HepG2 (cell line): ENCODE measurements at places on chromosomes 7 and 10.
A peak's percentile ranks its signal among the peaks of the same experiment; 100 is the strongest.

DNA sequence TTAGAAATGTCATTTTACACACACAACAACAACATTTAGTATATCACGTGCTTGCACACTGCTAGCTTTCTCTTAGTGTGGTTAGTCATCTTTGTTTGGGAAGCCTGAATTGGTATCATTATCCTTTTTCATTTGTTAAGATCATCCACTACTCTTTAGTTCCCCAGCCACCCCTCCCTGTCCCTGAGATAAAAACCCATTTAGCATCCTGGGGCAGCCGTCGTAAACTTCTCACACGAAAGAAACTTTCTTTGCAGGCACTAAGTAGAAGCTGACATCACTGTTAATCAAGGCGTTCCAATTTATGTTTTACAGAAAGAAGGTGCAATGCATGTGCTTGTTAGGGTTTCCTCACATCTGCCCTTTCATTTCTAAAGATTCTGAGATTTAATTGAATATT is 475.1 kb upstream of the FZD8 start:
- DNase-seq, result no peak
- no peak overlapping the region for H3K4me3 ChIP-seq
- H3K36me3 ChIP-seq, result no peaks in the 10 kb centered on the region
- no peaks in the 10 kb centered on the region for H3K27me3 ChIP-seq
- no peaks in the 10 kb centered on the region for H3K4me1 ChIP-seq

- DNase-seq, result peak; percentile 68
- H3K27ac ChIP-seq, result peak overlapping the region; percentile 81
- H3K4me3 ChIP-seq, result peak overlapping the region; percentile 56
- no peaks in the 10 kb centered on the region for H3K27me3 ChIP-seq
- H3K36me3 ChIP-seq, result no peaks in the 10 kb centered on the region
Observed at GRCh38 chr10:72248468-72249151, 25.1 kb upstream of the DDIT4 start.

GRCh38 chr10:21810582-21811244 is 192.8 kb downstream of the DNAJC1 start:
- no peaks in the 10 kb centered on the region for H3K27me3 ChIP-seq
- H3K4me3 ChIP-seq, result no peak overlapping the region
- no peaks in the 10 kb centered on the region for H3K36me3 ChIP-seq
- no peaks in the 10 kb centered on the region for H3K4me1 ChIP-seq
- no peak for DNase-seq

- H3K4me3 ChIP-seq, result no peak overlapping the region
- H3K36me3 ChIP-seq, result no peaks in the 10 kb centered on the region
- DNase-seq, result peak; percentile 62
- H3K27me3 ChIP-seq, result no peaks in the 10 kb centered on the region; the same call in 1 of the 2 replicates
- H3K27ac ChIP-seq, result no peak overlapping the region
- peaks cover 46% of the 10 kb centered on the region for H3K4me1 ChIP-seq
Observed at GRCh38 chr10:114634609-114634979, 23.5 kb downstream of the ABLIM1 start.

DNA sequence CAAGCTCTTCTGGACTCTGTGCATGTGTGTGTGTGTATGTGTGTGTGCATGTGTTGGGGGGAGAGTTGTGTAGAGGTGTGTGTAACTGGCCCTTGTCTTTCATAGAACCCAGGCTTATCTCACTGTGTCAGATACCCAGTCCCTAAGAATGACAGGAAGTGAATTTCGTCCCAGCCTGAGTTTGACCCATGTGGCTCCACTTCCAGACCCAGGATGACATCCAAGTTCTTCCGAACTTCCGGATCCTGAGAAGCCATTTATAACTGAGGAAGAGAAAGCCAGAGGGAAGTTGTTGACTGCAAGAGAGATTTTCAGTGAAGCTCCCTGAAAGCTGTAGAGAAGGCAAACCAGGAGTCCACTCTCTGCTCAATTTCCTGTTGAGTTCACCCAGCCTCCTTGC is 53.2 kb downstream of the ADRB1 start:
- DNase-seq, result no peak
- H3K36me3 ChIP-seq, result no peaks in the 10 kb centered on the region
- H3K27me3 ChIP-seq, result peaks cover 1% of the 10 kb centered on the region; the same call in 1 of the 2 replicates
- H3K4me3 ChIP-seq, result no peak overlapping the region
